Activated T-helper 1 cell treated with Interleukin-2 at 50 U/mL for 16 hours (primary cell): ENCODE measurements at places on chromosomes 3 and 15.

GRCh38 chr3:127237835-127238234, 44.9 kb downstream of the PRR23E start:
- DNase-seq = no peak

DNA sequence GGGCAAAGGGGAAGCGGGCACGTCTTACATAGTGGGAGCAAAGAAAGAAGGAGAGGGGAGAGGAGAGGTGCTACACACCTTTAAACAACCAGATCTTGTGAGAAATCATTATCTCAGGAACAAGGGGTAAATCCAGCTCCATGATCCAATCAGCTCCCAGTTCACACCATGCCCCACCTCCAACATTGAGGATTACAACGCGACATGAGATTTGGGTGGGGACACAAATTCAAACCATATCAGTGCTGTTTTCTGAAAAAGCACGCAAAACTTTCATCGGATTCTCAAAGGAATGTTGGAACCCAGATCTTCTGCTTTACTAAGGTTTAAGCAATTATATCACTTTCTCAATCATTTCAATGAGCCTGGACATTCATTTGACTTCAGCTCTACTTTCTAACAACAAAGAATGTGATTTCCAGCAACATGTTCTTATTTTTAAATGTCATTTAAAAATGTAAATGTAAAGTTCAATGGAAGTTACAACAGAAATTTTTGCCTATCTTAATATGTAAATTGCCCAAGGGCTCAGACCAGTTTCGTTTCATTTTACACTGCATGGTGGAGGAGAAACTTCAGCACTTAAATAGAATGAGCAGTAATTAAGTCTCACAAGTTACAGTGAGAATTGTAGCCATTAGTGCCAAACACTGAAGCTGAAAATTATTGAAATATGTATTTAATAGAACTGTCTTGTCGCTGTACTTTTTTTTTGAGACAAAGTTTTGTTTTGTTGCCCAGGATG, 8.4 kb upstream of the CCDC54 start:
- DNase-seq = no peak

DNA sequence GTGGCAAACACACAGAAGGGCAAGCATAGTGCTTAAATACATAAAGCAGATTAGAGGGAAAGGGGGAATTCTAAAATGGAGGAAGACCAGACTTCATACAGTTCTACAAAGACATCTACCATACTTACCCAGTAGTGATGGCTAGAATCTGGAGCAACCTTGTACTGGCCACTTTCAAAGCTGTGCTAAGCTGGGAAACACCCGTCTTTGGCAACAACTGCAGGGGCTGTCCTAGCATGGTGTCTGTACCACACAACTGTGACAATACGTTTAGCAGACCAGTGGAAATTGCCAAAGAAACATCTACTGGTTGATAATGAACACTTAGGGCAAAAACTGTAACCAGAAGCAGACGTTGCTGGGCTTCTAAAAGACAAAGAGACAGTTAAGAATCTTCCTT, 97.0 kb downstream of the FBXL22 start:
- no peak for DNase-seq

GRCh38 chr15:92583096-92584034, 72.2 kb downstream of the FAM174B start:
- DNase-seq = no peak

- DNase-seq = no peak
Observed at GRCh38 chr15:70034141-70034540, 63.6 kb downstream of the TLE3 start.

GRCh38 chr3:171059978-171060377, 33.5 kb upstream of the SLC2A2 start:
- DNase-seq = no peak
